GM19239 (cell line): ENCODE measurements at places on chromosomes 16 and 17.

GRCh38 chr16:46729326-46729995, 18.7 kb downstream of the MYLK3 start:
- no peak for DNase-seq

DNA sequence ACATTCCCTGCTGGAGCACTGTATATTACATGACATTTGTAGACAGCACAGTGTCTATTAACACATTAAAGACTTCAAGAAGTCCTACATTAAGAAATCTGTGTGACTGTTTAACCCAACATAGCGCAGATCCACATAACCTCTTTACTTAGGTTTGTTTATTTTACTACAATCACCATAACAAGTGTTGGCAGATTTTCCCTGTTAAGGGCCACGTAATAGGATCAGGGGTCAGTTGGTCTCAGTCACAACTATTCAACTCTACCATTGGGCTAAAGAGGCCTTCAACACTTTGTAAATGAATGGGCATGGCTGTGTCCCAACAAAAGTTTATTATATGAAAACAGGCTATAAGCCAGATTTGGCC, 51.3 kb upstream of the ADORA2B start:
- DNase-seq, result no peak

DNA sequence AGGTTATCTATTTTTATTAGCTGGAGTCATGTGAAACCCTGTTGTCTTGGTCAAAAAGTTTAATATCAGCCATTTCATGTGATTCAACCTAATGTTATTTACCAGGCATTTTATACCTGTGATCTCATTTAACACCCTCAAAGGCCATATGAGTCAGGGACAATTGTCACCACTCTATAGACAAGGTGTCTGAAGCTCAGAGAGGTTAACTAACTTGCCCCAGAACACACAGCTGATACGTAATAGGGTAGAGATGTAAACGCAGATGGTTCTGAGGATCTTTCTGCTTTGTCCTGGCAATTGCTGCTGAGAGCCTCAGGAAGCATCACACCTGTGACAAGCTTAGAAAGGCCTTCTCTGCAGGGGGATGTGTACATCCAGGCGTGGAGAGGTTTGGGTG, 4.9 kb downstream of the CD300A start:
- DNase-seq, result no peak

DNA sequence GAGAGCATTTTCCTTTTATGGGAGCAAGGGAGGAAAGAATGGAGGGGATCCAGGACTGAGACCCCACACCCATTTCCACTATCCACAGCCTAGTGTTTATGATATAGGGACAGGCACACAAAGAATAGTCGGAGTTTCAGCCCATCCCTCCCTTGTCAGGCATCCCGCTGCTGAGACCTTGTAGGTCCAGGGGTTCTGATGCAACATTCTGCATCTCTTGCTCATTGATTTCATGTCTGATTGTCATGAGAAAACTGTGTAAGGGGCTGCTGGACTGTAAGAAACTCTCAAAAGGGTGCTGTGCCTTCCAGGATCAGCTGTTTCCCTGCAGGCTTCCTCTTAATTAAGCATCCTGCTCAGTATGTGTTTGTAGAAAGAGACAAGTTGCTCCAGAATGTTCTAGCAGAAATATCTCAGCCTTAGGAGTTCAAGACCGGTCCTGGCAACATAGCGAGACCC, 5.3 kb upstream of the POLR3E start:
- no peak for DNase-seq

GRCh38 chr17:49708515-49709183, 885 bp upstream of the SLC35B1 start:
- DNase-seq, result no peak
